ENCODE measurements at places on chromosomes 3 and 15. TPM values are rescaled to one million over a fixed set of nuclear protein-coding genes. Genes with fewer than 3 reads are reported as not detected.

Gene ACAN
- total RNA-seq = 0.78 TPM

Gene CBLB
- total RNA-seq = 14.3 TPM

Gene ZNF717
- 2.9 TPM for total RNA-seq

Gene GOLGA8S
- 0.12 TPM for total RNA-seq

Gene SEMA3F
- 14.0 TPM for total RNA-seq

Gene TBL1XR1
- 15.2 TPM for total RNA-seq

Gene MRAS
- total RNA-seq = 10.2 TPM

Gene TM4SF1
- 1,846 TPM for total RNA-seq

Gene ADGRG7
- total RNA-seq = not detected

Gene SLC12A6
- total RNA-seq = 7.0 TPM

Gene FSD2
- 0.13 TPM for total RNA-seq

Gene PLEKHO2
- total RNA-seq = 5.9 TPM

Gene ITIH1
- not detected for total RNA-seq

Gene HRG
- total RNA-seq = not detected

Gene TMEM158
- total RNA-seq = 19.7 TPM

Gene GOLGA8G
- total RNA-seq = not detected

Gene SLC2A2
- not detected for total RNA-seq

Gene NME9
- total RNA-seq = not detected

Measured in A549 treated with ZK216348 at 1 μM for 4 hours (cell line).